NCI-H2171 (cell line): ENCODE measurements at places on chromosomes 3 and 15.

DNA sequence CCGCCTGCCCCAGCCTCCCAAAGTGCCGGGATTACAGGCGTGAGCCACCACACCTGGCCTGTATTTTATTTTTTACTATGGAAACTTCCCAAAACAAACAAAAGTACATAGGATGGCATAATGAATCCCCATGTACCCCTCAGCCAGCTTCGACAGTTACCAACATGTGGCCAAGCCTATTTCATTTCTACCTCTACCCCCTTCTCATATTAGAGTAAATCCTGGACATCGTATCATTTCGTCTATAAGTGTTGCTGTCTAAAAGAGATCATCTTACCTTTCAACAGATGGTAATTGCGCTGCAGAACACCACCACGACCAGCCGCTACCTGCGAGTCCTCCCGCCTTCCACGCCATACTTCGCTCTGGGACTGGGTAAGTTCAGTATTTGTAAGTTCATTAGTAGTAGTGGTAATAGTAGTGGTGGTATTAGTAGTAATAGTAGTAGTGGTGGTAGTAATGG lies 44.9 kb downstream of the DLEC1 start:
- no peak for DNase-seq

- DNase-seq: no peak
These were observed 78.1 kb downstream of the AGBL1 start for GRCh38 chr15:86157606-86158293.

GRCh38 chr15:72147418-72147817 lies 29.2 kb downstream of the SENP8 start:
- DNase-seq: no peak

DNA sequence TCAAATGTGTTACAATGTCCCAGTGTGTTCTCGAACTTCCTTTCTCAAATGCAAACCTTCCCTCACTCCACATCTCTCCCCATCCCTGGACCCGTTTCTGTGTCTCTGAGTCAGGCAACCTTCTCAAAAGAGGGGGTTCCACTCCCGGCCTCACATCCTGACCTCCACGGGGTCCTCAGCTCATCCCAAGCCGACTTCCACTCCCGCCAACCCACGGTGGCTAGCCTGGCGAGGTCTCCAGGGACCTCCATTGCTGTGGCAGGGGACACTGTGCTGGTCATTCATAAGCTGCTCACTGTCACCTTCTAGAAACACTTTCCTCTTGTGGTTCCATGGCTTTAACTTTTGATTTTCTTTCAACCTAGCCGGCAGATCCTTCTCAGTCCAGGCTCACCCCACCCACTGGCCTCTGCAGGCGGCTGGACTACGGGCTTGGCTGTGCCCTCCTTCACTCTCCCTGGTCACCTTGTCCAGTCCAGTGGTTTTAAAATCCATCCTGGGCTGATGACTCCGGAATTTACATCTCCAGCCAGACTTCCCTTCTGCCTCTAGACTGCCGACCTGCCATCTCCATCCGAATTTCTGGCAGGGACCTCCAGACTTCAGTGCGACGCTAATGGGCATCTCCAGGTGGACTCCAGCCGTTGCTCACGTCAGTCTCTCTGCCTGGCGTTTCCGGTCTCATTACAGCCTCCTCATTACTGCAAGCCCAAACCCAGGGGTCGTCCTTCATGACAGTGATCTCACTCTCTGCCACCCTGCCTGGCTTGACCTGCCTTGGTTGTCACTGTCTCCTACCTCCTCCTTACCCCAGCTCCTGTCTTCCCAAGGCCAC lies 20.0 kb downstream of the ABTB1 start:
- no peak for DNase-seq

GRCh38 chr3:67044955-67045354 lies 46.8 kb downstream of the KBTBD8 start:
- DNase-seq: no peak

- no peak for DNase-seq
These were observed 44.9 kb downstream of the GJD2 start for GRCh38 chr15:34709866-34710265.

- DNase-seq: no peak
These were observed 72.2 kb downstream of the EPHB1 start for GRCh38 chr3:134867277-134867676.

GRCh38 chr15:79513940-79514339 lies 81.8 kb downstream of the MINAR1 start:
- no peak for DNase-seq

DNA sequence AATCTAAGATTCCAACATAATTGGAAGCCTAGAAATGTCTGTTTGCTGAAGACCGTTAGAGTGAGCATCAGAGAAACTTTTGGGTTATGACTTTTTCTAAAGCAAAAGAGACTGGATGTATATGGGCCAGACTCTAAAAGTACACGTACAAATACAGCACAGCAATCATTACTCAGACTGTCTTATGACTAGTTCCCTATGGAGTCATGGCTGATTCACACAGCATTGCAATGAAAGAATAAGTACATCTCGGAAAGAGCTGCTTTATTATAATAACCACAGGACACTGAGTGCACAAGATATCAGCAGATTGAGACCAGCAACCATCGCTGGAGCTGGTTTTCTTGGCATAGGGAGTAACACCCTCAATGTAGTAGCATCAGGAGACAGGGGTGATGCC lies 618.6 kb downstream of the NLGN1 start:
- DNase-seq: no peak

- DNase-seq: no peak
These were observed 94.2 kb downstream of the ZBTB20 start for GRCh38 chr3:115052906-115053305.

- DNase-seq: no peak
These were observed 112.9 kb downstream of the CNTN4 start for GRCh38 chr3:2211568-2211967.

DNA sequence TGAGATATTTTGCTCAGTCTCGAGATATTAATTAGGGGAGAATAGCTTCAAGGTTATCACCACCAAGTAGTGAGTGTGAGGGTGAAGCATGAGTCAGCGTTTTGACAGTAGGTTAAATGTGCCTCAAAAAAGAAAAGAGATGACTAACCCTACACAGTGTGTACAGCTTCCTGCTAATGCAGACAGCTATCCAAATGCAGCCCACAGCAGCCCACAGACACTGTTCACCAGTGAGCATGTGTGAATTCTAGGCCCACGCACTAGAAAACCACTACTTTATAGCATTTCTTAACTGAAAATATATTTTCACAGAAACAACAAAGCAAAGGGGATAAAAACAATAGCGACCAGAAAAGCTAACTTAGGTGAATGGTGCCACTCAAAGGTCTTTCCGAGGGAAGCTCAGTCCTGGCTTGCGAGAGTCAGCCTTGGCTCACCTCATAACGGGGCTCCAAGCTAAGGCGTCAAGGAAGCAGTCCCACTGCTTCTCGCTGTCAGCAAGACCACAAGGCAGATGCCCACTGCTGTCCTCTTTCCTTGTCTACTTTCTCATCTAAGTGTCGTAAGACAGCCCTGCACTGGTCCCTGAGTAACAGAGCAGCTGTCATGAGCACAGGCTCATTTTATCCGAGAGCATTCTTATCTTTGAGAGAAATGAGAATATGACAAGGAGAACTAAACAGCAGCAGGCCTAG lies 47.6 kb downstream of the TXNRD3 start:
- no peak for DNase-seq

DNA sequence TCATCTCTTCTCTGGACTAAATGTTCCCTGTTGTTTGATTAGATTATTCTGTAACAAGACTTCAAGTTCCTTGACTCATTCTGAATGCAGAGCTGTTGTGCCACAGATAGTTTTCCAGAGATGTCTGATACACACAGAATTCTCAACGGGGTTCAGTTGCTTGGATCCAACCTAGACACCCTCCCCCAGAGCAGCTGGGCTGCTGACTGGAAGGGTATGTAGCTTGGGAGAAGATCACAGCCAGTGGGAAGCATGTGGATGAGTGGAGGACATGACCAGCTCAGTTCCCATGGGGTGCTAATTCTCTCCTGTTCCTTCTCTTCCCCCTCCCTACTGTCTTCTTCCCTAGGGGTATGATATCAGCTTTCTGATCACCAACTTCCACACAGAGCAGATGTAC lies 6.6 kb upstream of the TTLL3 start:
- no peak for DNase-seq

GRCh38 chr15:60396958-60397771 lies 621 bp downstream of the ANXA2 start:
- peak; percentile 63 for DNase-seq

GRCh38 chr3:141371882-141372281 lies 3.6 kb downstream of the ZBTB38 start:
- no peak for DNase-seq

- no peak for DNase-seq
These were observed 3.5 kb downstream of the EDC3 start for GRCh38 chr15:74692327-74692726.

- no peak for DNase-seq
These were observed 25.4 kb upstream of the THRB start for GRCh38 chr3:24520101-24520495.

GRCh38 chr3:55144015-55144673 lies 216.3 kb upstream of the LRTM1 start:
- DNase-seq: no peak

DNA sequence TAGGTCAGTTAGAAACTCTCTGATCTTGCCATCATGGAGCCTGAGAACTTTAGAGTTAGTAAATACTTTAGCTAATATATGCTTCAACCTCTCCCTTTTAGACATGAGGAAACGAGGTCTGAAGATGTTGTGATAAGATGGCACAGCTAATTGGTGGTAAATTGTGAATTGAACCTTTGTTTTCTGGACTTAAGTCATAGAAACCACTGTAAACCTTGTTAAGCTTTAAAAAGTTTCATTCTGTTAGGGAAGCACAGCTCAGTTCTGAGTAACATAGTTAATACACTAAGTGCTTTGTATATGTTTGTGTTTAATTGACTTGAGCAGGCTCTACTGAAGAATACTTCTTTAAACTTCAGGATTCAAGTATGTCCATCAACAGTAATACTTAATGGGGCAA lies 108.6 kb downstream of the AKAP13 start:
- DNase-seq: no peak

DNA sequence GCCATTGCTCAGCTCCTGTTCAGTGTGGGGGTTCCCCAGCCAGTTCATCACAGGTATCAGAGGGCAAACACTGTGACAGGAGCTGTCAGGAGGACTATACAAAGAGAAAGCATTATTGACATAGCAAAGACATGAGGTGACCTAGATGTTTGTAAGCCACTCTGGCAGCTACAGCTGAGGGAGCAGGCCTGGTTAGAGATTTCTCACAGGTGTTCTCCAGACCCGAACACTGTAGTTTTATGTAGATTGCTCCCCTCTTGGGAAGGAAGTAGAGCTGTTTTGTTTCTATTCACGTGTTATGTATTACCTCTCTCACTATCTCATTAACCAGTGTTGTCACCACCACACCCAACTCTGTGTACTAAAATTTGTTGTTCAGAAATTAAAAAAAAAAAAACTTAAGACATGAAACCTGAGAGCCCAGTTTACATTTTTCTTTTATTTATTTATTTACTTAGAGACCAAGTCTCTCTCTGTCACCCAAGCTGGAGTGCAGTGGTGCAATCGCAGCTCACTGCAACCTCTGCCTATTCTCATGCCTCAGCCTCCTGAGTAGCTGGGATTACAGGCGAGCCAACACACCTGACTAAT lies 123.7 kb downstream of the RBPMS2 start:
- DNase-seq: no peak

DNA sequence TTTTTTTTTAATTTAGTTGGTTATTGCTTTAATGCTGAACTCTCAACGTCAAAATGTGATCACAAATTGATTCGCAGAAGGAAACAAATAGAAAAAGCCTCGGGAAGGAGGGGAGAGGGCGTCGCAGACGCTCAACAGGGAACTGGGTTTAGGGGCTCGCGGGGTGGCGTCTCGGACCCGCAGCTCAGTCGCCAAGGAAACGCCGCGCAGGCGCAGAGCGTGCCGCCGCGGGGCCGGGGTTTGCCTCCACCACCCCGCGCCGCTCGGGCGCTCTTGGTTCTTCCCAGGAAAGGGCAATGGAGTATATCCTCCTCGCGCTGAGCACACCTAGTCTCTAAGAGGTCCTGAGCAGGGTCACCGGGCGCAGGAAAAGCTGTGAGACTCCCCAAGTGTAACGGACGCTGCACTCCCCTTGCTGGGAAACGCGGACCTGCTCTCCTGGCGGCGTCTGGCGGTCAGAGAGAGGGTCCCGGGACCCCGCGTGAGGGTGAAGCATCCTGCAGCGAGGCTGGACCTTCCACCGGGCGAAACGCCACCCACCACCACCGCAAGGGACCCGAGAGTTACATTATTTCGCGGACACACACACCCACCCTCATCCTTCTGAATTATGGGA lies 753 bp downstream of the PLCH1 start:
- DNase-seq: peak; percentile 51

GRCh38 chr15:56891852-56892440 lies 26.5 kb upstream of the TCF12 start:
- no peak for DNase-seq

GRCh38 chr3:64908251-64908685 lies 220.5 kb upstream of the ADAMTS9 start:
- no peak for DNase-seq

DNA sequence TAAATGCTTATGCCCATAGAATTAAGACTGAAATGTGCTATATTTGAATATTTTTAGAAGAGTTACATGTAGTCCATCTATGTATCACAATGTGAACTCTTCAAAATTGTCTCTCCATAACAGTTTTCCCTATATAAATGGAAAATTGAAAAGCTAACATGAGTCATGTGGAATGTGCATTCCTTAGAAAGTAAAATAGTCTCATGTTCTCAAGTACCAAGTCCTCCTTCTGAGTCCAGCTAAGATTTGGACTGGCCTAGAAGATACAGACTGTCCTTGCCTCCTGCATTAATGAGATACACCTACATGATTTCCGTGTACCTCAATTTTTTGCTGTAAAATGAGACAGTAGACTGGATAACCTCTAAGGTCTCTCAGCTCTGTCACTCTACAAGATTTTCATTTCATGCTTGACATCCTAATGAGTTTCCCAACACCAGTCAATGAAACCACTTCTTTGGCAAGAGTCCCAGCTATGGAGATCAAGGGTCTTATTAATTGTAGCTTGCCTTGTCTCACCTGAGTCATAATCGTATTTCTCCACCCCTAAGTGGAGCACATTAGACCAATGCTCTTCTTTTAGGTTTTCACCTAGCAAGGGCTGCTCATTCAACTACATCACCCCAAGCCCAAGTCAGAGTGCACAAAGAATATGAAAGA lies 350.6 kb upstream of the IL12A start:
- DNase-seq: peak; percentile 32

DNA sequence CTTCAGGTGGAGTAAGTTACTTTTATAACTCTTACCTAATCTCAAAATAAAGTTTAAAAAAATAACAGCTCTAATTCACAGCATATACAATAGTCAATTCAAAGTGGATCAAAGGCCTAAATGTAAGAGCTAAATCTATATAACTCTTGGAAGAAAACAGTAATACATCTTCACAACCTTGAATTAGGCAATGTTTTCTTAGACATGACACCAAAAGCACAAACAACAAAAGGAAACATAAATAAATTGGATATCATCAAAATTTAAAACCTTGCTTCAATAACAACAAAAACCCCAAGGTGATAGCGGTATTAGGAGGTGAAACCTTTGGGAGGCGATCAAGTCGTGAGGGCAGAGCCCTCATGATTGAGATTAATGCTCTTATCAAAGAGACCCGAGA lies 12.8 kb downstream of the DENND6A start:
- DNase-seq: no peak

- DNase-seq: no peak
These were observed 42.3 kb downstream of the CPN2 start for GRCh38 chr3:194308601-194309449.
